Upper lobe of right lung (tissue), 1 donor: ENCODE measurements at places on chromosomes 16 and 17.

- no peak overlapping the region for H3K27ac ChIP-seq
- H3K36me3 ChIP-seq = no peaks in the 10 kb centered on the region
- H3K27me3 ChIP-seq = no peaks in the 10 kb centered on the region
Measured at GRCh38 chr17:59798111-59798510, 90.7 kb downstream of the VMP1 start.

DNA sequence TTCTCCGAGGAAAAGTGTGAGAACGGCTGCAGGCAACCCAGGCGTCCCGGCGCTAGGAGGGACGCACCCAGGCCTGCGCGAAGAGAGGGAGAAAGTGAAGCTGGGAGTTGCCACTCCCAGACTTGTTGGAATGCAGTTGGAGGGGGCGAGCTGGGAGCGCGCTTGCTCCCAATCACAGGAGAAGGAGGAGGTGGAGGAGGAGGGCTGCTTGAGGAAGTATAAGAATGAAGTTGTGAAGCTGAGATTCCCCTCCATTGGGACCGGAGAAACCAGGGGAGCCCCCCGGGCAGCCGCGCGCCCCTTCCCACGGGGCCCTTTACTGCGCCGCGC lies at the start of gene ERBB2:
TSS of gene ERBB2 (plus strand) at position 247 of the 330 bp plus-strand sequence. CDS start 175 bp downstream, outside the sequence.
- peak within 1 kb of the TSS; percentile 76 for H3K27ac ChIP-seq
- DNase-seq = peak; percentile 86
- no peaks in the 10 kb centered on the region for H3K27me3 ChIP-seq

DNA sequence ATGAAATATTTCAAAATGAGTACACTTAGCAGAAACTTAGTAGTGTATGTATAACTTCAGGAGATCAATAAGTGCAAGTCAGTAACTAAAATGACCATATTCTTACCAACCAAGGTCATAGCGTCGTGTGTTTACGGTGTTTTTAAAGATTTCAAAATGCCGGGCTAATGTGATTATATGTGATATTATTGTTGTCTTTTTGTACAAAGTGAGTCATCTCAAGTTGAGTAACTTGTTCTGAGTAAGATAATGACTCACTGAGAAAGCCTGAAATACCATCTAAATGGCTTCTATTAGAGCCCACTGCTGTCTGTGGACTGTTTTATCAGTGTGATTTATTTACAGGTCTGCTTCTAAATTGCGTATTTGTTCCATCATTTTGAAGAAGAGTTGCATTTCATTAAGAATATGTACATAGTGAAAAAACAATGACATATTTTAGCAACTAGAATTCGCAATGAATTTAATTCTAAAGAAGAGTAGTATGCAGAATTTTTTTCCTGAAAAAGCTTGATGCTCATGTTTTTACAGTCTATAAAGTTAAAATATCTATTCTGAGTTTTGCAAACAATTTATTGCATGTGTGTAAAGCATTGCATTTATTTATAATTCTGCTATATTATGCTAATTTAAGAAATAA lies 12.7 kb downstream of the KRT12 start:
- no peak overlapping the region for H3K4me3 ChIP-seq
- no peaks in the 10 kb centered on the region for H3K4me1 ChIP-seq
- no peak overlapping the region for H3K27ac ChIP-seq
- DNase-seq = no peak
- H3K36me3 ChIP-seq = no peaks in the 10 kb centered on the region

- no peak overlapping the region for H3K27ac ChIP-seq
- H3K4me3 ChIP-seq = no peak overlapping the region
- no peaks in the 10 kb centered on the region for H3K36me3 ChIP-seq
Measured at GRCh38 chr16:49649013-49649765, 206.7 kb downstream of the ZNF423 start.

DNA sequence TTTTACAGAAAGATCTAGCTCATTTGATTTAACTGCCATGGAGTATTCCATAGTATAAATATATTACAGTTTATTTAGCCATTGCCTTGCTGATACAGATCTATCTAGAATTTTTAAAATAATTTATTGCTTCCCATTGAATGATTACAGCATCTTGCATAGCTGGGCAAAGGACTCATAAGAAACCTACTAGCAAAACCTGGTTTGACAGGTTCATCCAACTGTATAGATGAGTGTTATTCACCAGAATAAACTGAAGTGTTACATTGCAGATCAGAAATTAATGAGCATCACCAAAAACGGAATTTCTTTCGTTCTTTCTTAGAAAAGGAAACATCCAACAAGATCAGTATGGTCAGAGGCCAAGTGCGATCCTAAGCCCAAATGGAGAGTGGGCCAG lies 202.2 kb upstream of the CACNG5 start:
- no peaks in the 10 kb centered on the region for H3K4me1 ChIP-seq
- no peak overlapping the region for H3K27ac ChIP-seq
- no peaks in the 10 kb centered on the region for H3K36me3 ChIP-seq
- H3K4me3 ChIP-seq = no peak overlapping the region
